Upper lobe of right lung (tissue), 1 donor: ENCODE measurements at places on chromosomes 11 and 22. TPM values are rescaled to one million over a fixed set of nuclear protein-coding genes. Genes with fewer than 3 reads are reported as not detected.

Gene SEPTIN3
- total RNA-seq, result 3.2 TPM

DNA sequence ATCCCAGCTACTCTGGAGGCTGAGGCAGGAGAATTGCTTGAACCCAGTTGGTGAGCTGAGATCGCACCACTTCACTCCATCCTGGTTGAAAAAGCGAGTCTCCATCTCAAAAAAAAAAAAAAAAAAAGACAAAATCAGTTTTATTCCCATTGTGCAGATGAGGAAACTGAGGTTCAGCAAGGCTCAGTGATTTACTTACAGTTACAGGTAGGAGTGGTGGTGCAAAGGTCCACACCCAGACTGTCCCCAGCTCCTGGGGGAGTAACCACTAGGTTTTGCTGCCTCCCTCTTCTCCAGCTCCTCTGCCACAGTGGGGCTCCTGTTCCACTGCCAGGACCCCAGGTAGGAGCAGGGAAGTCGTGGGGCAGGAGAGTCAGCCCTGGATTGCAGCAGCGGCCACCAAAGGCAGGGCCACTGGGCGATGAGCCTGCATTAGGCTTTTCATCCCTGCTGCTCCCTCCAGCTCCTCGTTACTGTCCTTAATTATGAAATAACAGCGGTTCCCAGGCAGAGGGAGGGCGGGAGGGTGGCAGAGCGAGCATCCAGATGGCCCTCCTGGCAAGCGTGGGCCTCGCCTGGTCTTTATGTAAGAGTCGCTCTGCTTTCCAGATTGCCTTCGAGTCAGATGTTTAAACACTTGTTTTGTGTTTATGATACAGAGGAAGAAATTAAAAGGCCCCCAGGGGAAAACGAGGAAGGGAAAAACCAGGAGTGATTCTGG, 15.5 kb upstream of the RASD2 start:
- no peak for DNase-seq

Gene C22orf42
- not detected for total RNA-seq

GRCh38 chr11:60242740-60243239, at the start of gene MS4A4E:
TSS of gene MS4A4E (minus strand) at chr11:60243137. CDS start at chr11:60230055, 13,082 bp downstream.
- DNase-seq, result no peak

DNA sequence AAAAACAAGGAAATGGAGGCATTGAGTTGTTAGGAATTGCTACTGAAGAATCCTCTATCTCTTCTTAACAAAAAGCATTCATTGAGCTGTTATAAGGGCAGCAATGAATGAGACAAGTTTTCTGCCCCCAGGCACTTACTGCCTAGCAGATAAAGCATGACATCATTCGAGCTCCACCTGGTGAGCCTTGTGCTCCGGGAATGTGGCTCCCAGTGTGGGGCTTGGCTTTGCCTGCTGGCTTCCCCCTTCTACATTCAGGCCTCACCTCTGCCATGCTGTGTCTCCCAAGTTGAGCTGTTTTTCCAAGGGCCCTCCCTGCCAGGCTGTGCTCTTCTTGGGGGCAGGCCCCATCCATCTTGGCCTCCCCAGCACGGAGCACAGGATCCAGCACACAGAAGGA, 56.9 kb upstream of the EIF3D start:
- DNase-seq, result no peak

DNA sequence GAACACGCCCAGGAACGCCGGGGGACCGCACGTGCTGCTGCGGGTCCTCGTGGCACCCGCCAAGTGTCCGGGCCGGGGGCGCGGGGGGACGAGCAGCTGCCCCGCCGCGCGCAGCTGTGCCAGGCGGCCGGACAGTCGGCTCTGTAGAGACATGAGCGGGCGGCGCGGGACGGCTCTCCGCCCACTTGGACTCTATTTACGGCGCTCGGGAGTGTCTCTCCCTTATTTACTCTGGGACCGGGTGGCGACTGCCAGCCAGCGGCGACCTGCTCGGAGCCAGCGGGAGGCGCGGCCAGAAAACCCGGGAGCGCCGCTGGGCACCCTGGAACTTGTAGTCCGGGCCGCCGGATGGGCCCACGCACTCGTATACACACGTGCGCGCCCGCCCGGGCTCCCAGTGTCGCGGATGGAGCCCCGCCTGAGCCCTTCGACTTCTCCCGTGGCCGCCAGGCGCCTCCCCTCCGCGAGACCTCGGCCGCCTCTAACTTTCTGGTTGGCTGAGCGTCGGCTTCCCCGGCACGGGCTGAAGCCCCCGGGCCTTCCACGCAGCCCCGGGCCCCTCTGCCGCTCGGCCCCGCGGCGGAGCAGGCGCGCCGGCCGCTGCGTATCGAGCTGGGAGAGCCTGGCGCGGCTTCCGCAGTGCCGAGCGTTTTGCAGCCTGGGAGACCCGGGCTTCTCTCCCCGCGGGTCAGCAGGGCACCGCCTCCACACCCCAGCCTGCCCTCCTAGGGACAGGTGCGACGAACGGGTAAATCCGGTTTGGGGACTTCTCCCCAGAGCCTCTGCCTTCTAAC, at the start of gene MACROD1:
MACROD1 (minus strand) TSS at position 272 of the 794 bp plus-strand sequence; CDS start at position 153, 119 bp downstream.
- DNase-seq, result peak; percentile 96

- peak; percentile 46 for DNase-seq
Measured at GRCh38 chr11:12165237-12165875, 55.0 kb downstream of the MICAL2 start.

DNA sequence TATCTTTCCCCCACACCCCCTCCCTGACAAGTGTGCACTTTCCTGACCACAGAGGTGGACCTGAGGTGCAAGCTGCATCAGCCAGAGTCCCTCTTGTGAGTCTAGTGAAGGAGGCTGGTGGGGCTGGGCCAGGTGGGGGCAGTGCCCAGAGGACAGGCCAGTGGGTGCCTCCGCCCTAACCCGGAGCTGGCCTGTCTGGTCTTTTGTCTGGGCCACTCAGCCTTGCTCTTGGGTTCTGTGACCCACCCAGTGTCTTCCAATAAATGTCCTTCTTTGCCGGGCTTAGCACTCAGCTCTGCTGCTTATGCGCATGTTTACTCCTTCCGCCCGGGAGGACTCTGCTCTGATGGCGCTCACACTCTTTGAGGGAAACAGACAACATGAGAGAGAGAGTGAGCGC, 526.2 kb downstream of the TBC1D22A start:
- DNase-seq, result no peak

GRCh38 chr22:49693416-49693815, 134.3 kb downstream of the BRD1 start:
- no peak for DNase-seq

DNA sequence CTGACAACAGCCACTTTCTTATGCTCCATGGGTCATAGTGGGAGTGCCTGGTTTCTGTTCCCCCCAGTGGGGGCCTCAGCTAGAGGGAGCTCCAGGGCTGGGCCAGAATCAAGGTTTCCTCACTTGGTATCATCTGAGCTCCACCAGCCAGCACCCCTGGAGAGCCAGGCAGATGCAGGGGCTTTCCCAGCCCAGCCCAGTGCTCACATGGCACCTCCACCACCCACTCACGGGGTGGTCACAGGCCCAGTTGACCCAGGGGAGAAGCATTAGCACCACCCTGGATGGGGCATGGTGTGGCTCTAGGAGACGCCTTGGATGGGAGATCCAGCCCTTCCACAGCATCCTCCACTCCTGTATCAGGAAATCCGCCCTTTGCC, 24.1 kb upstream of the WNT7B start:
- DNase-seq, result peak; percentile 60

Gene AMPD3
- 11.6 TPM for total RNA-seq

Gene BLID
- not detected for total RNA-seq

GRCh38 chr11:57475671-57476046, 15.3 kb downstream of the RTN4RL2 start:
- no peak for DNase-seq

DNA sequence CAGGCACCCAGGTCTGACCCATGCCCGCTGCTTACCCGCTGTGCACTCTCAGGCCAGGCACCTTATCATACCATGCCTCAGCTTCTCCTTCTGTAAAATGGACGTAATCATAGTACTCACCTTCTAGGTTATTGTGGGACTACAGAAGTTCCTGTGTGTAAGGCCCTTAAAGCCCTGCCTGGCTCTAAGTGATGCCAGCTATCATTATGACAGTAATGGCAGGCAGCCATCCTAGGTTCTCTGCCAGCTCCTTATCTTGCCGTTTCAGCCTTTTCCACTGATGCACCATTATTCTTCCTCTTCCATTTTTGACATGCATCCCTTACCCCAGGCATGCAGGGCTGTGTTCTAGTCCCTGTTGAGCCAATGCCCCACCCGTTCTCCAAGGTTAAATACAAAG, 57.9 kb downstream of the DBX1 start:
- no peak for DNase-seq

Gene CASTOR1
- 15.9 TPM for total RNA-seq
